ENCODE measurements at places on chromosomes 6 and 20.

GRCh38 chr20:47300071-47300470 lies 56.4 kb downstream of the ZMYND8 start:
- no peak for DNase-seq

DNA sequence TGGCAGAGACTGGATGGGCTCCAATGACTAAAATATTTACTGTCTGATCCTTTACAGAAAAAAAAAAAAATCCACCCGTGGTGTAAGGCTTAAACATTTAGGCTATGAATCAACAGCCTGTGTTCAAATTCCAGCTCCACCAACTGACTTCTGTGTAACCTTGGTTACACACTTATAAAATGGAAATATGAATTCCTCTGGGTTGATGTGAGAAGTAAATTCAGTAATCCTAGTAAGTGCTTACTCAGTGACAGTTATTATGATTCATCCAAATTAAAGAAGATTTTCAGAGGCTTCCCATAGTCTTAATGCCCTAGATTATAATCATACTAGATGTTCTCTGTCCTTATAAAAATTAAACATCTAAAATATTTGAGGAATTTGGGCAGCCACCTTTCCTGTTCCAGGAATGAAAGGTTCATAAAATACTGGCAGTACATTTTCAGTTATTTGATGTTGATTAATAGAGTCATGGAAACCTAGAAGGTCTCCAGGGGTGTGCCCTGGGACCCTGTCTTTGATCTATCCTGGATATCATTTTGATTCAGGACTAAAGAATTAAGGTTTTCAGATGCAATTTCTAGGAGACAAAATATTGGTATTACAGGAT lies 180.3 kb upstream of the ZNF217 start:
- DNase-seq = no peak

- peak; percentile 95 for DNase-seq
Measured at GRCh38 chr6:30907758-30908591, at the start of gene GTF2H4. TSS of gene GTF2H4 (plus strand) at chr6:30908207.

DNA sequence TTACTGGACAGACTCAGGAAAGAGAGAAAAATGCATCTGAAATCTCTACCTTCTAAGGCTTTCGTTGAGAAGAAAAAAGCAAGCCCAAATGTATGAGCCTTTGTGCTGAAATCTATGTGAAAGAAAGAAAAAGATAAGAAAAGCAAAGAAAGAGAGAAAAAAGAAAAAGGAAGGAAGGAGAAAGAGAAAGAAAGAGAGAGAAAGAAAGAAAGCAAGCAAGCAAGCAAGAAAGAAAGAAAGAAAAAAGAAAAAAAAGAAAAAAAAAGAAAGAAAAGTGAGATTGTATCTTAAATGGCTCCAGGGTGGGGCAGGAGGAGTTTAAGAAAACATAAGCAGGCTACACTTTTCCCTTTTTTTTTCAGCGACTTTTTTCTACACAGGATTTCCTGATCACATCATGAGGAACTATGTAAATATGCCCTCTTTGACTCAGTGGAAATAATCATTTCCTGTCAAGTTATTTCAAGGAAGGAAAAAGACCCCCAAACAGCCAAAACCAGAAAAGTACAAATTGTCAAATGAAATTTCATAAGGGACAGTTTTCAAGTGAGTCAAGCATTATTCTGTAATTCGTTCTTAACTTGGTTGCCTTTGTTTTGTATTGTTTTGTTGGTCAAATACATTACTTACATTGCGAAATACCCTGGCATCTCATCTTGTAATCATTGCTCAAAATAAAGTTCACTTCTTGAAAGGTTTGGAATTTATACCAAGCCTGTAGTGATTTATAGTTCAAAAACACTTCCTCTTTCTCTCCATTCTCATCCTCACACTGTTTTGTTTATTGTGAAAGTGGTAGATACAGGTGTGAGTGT lies 79.5 kb upstream of the RNF217 start:
- DNase-seq = no peak

DNA sequence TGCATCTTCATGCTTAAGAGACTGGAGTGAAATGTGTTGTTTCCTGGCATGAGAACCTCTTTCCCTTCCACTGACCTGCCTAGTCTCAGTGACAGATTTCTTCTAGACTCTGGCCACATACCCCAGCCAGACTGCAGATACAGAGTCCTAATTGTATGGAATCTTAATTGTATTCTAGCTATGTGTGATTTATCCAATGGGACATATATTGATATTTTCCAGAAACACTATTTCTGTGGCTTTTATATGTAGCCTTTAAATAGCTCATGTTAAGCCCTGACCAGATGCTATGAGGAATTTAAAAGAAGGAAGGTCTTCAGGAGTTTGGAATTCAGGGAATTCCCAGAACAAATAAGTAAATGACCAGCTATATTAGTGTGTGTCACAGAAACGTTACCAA lies 99.0 kb downstream of the FIG4 start:
- no peak for DNase-seq

DNA sequence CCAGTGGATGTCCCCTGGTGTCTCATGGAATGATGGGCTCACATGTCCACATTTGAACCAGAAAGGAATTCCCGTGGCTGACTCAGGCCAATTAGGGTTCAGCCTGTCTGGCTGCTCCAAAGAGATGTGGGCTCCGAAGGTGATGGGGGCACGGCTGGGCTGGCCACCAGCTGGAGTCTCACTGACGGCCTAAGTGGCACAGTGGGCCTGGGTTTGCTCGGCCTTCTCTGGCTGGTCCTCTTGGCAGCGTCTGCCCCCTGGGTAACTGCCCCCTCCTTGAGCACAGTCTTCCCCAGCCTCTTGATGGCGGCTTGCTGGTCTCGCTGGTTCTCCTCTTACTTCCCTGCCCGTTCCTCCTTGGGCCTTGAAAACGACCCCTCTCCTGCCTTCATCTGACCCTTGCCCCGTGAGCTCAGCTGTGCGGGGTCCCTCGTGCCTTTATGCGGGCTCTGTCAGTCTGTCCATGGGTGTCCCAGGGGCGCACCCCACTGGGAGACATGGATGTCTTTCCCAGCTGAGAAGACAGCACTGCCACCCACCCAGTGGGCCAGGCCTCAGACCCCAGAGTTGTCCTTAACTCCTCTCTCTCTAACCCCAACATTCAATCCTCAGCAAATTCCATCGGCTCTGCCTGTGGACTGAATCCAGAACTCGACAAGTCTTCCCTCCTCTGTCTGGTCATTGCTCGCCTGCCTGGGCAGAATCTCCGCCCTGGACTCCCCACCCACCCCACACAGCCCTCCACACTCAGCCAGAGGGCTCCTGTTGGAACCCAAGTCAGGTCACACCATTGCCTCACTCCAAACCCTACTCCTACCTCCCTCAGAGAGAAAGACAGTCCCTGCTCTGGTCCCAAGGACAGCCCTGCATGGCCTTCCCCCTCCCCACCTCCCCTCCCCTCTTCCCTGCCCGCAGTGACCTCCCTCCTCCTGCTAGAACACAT lies 78.7 kb downstream of the CEBPB start:
- DNase-seq = no peak

GRCh38 chr6:149750136-149750609 lies 632 bp downstream of the PCMT1 start:
- DNase-seq = no peak

DNA sequence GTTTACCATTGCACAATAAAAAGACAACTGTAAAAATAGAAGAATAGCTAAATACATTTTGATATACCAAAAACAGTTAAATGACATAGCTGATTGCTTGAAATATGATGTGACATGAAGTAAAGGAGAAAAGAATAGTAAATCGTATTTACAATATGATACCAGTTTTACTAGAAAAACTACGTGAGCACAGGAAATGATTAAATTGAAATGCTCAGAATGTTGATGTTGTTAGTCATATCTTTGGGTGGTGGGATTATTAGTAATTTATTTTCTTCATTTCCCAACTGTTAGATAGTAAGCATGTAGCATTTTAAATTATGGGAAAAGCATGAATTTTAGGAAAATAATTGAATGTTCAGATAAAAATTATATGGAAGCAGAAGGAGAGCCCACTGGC lies 268.3 kb upstream of the TAB2 start:
- no peak for DNase-seq

DNA sequence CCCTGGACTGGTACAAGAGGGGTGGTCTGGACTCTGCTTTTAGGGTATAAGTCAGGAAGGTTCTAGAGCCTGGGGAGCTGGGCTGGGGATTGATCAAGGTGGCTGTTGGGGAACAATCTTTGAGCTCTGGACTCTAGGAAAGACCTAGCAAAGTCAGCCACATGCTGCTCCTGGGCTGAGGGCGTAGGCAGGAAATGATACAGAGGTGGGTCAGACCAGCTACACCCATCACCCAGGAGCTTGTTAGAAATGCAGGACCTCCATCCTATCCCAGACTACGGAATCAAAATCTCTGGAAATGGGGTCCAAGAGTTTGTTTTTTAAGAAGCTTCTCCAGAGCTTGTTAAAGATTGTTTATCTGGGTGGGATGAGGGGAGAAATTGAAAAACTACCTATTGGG lies 9.4 kb downstream of the ADTRP start:
- DNase-seq = no peak

GRCh38 chr20:24627291-24627690 lies 157.9 kb downstream of the SYNDIG1 start:
- no peak for DNase-seq

GRCh38 chr6:33577106-33577535 lies 3.0 kb downstream of the BAK1 start:
- DNase-seq = peak; percentile 48

GRCh38 chr6:96947055-96947454 lies 22.5 kb downstream of the KLHL32 start:
- no peak for DNase-seq

- peak; percentile 85 for DNase-seq
Measured at GRCh38 chr20:3071610-3072529, at the start of gene OXT. TSS of gene OXT (plus strand) at chr20:3071620. CDS start at chr20:3071656, 36 bp downstream.

DNA sequence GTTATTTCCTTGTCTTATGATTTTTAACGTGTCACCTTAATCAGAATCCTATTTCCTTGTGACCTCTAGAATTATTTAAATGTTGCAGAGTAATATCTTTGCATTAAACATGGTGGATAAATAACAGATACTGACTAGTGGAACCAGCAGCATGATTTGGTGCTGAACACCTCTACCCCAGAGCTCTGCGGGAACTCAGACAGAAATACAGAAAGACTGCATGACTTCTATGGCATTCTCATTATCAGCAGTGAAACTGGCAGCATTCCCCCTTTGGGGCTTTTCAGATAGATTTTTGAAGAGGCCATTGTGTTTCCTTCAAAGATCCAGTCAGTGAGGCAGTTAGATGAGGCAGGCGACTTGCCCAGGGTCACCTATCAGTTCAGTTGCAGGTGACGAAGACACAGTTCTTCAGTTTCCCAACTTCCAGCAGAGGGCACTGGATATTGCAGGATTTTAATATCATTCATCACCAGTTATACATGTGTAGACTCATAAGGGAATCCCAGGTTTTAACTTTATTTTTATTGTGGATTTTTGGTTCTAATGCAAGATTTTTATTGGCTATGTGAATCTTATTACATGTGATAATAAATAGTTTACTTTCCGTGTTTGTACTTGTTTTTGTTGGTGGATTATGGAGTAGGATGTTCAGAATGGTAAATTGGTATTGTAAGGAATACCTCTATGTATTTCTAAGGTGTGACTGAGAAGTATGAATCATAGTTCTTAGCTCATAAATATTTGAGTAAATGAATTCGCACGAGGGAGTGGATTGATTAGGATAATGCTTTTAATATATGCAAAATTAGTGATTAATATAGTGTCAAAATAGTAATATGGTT lies 81.3 kb downstream of the AFDN start:
- peak; percentile 18 for DNase-seq

- DNase-seq = no peak
Measured at GRCh38 chr20:57375652-57376230, 15.5 kb upstream of the RBM38 start.

DNA sequence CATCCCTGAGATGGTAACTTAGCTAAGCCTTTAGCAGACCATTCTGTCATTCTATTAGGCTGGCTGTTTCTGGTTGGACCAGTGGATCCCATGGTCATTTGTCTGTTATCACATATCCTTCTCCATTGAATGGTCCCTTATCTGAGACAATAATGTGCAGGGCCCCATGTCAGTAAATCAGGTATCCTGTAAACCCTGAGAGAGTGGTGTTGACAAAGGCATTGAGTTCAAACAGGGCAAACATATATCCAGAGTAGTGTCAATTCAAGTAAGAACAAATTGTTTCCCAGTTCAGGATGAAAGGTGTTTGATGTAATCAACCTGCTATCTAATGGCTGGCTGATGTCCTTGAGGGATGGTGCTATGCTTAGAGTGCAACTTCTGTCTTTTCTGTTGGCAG lies 126.2 kb downstream of the LINC00237 start:
- no peak for DNase-seq

DNA sequence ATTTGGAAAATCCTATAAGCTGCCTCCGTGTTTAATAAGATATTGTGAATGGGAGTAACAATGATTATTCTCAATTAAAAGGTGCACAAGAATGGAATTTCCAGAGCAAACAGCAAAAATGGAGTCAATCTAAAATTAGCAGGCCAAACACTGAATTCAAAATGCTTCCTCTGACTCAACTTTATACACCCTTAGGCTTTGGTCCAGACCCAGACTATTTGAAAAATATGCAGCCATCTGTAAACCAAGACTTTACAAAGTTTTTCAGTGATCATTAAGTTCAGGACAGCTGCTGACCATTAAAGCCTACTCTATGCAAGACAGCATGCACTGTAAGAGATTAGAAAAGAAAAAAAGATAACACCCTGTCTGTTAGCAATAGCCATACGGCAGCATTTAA lies 39.4 kb upstream of the CCN6 start:
- DNase-seq = no peak

DNA sequence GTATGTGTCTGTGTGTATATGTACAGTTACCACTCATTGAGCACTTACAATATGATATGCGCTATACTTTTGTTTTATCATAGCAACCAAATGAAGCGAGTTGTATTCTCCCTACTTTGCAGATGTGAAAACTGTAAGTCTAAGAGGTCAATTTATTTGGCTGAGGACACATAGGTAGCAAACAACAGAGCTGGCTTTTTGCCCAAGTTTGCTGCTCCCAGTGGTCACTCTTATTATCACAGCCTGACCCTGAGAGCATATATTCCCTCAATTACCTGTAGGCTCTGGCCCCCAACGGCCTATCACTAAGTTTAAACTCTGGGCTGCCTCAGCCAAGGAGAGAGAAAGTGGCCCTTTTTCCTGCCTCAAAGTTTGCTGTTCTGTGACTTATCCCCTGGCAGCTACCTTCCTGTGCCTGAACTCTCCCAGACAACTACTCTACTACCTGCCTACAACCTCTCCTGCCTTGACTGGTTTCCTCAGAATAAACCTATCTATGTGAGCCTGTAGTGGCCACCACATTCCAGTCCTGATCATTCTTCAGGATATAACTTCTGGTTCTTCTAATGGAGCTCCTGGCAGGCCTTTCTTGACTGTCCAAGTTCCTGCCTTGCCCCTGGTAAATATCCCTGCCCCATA lies 221.8 kb downstream of the FRK start:
- DNase-seq = peak; percentile 19

GRCh38 chr6:113246186-113246585 lies 611.0 kb upstream of the MARCKS start:
- DNase-seq = no peak
